Stimulated activated CD8-positive, alpha-beta memory T cell treated with anti-CD3 and anti-CD28 coated beads, Interleukin-7, amount 100 ng/mL, for 48 hours (primary cell): ENCODE measurements at places on chromosomes 5 and 9.

GRCh38 chr5:110751902-110752762 lies 13.3 kb downstream of the SLC25A46 start:
- DNase-seq, result no peak

- DNase-seq, result no peak
Measured at GRCh38 chr5:178651046-178651810, 24.4 kb upstream of the CLK4 start.

DNA sequence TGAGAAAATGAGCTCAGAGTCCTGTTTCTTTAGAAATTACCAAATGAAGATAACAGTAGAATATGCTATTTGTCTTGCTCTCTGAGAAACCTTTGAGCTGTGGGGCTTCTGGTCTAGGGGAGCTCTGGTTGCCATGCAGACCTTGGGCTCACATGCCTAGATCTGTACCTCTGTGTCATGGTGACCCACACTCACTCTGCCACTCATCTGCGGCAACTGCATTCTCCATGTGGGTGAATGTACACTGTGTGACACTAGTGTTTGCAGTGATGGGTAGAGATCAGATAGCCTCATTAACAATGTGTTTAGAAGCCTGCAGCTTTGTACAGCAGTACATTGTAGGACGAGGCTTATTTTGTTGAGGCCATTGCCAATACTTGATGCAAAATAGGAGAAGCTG lies 521.2 kb downstream of the CHSY3 start:
- DNase-seq, result no peak

GRCh38 chr9:15401266-15401665 lies 21.4 kb upstream of the SNAPC3 start:
- no peak for DNase-seq

GRCh38 chr9:18427691-18428090 lies 46.3 kb upstream of the ADAMTSL1 start:
- no peak for DNase-seq

- DNase-seq, result no peak
Measured at GRCh38 chr9:121640491-121641223, 10.8 kb upstream of the DAB2IP start.

DNA sequence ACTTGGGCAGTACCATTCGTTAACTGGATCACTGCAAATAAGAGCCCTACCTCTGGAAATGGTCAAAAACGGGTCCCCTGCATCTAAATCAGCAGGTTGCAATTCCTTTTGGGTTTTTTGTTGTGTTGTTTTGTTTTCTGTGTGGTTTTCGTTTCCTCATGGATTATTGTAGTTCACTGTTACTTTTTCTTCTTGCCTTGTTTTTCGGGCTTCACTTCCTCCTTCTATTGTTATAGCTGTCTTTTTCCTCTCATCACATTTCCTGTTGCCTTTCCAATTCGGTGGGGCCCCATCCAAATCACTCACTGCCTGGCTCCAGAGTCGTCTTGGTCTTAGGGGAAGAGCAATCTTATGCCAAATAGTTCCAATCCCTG lies 8.7 kb upstream of the SSBP2 start:
- DNase-seq, result no peak

- DNase-seq, result no peak
Measured at GRCh38 chr5:57450991-57451876, 31.4 kb downstream of the ACTBL2 start.

- DNase-seq, result no peak
Measured at GRCh38 chr9:120944434-120944843, 17.8 kb upstream of the TRAF1 start.

- DNase-seq, result no peak
Measured at GRCh38 chr9:29199975-29200374, 1626.7 kb upstream of the C9orf72 start.
